ENCODE measurements at places on chromosomes 5 and 9. TPM values are rescaled to one million over a fixed set of nuclear protein-coding genes. Genes with fewer than 3 reads are reported as not detected.

GRCh38 chr9:126701813-126702140 lies 88.0 kb downstream of the LMX1B start:
- DNase-seq, result no peak

Gene DCANP1
- total RNA-seq, result not detected

Gene AP3B1
- total RNA-seq, result 49.6 TPM

- DNase-seq, result no peak
Observed at GRCh38 chr5:76290321-76290757, 112.7 kb upstream of the IQGAP2 start.

GRCh38 chr5:143741421-143741820 lies 70.5 kb upstream of the HMHB1 start:
- no peak for DNase-seq

GRCh38 chr9:120480707-120481106 lies 99.3 kb downstream of the CDK5RAP2 start:
- DNase-seq, result no peak

Gene BARHL1
- total RNA-seq, result not detected

Gene STKLD1
- not detected for total RNA-seq

Gene CCDC183
- total RNA-seq, result not detected

- no peak for DNase-seq
Observed at GRCh38 chr5:65021527-65022226, 252.9 kb downstream of the CWC27 start.

DNA sequence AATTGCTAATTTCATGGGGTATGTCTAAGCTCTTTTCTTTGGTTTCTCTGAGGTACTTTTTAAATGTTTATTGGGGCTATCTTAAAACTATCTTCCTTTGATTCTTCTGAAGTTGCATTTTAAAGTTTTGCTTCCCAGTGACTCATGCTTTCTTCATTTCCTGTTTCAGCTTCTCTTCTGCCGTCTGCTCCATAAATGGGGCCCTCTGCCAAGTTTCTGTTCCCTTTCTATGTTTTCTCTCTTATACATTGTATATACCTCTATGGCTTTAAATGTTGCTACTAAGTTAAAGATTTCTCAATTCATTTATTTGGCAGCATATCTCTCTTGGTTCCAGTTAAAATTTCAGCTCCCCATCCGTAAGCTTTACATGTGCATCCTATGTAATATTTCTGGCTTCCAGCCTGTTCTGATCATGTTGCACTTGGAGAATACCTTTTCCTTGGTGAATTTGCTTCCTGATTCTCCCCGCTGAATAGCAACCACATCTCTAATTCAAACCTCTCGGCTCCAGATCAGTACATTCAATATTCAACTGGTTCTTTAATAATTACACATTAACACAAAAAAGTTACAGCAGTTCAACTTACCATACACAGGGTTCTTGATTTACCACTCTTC lies 125.3 kb downstream of the ST8SIA4 start:
- DNase-seq, result no peak

Gene ANGPTL2
- 65.8 TPM for total RNA-seq

Gene IL4
- total RNA-seq, result not detected

GRCh38 chr5:11801061-11801460 lies 103.2 kb downstream of the CTNND2 start:
- no peak for DNase-seq

- DNase-seq, result no peak
Observed at GRCh38 chr5:6994097-6994496, 280.9 kb downstream of the TENT4A start.

- DNase-seq, result no peak
Observed at GRCh38 chr5:77725616-77726015, 50.5 kb downstream of the TBCA start.

DNA sequence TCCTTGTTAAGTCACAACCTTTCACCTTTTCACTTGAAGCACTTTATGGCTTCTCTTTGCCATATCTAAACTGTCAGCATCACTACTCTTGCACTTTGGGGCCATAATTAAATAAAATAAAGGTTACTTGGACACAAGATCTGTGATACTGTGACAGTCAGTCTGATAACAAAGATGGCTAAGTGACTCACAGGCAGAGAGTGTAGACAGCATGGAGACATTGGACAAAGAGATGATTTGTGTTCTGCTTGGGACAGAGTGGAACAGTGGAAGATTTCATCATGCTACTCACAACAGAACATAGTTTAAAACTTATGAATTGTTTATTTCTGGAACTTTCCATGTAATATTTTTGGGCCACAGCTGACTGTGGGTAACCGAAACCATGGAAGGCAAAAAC lies 81.7 kb upstream of the SMC5 start:
- DNase-seq, result no peak

GRCh38 chr9:17217272-17217671 lies 82.4 kb downstream of the CNTLN start:
- no peak for DNase-seq

Gene DRD1
- total RNA-seq, result not detected

- DNase-seq, result no peak
Observed at GRCh38 chr9:120925535-120926396, 830 bp downstream of the TRAF1 start.

DNA sequence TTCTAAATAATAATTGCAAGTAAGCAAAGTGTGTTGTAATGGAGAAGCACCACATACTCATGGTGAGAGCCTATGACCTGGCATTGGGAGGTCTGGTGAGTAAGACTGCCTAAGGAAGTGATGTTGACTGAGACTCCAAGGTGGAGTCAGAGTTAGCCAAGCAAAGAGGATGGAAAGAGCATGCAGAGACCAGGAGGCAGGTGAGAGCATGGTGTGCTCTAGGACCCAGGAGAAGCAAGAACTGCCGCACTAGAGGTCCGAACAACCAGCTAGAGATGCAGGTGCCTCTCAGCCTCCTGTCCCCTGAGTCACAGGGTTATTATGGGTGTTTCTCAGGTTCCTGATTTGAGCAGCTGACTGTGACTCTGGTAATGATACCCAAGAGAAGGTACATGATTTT lies 27.3 kb downstream of the ANP32B start:
- DNase-seq, result no peak
